ENCODE measurements at places on chromosomes 11 and 22.

DNA sequence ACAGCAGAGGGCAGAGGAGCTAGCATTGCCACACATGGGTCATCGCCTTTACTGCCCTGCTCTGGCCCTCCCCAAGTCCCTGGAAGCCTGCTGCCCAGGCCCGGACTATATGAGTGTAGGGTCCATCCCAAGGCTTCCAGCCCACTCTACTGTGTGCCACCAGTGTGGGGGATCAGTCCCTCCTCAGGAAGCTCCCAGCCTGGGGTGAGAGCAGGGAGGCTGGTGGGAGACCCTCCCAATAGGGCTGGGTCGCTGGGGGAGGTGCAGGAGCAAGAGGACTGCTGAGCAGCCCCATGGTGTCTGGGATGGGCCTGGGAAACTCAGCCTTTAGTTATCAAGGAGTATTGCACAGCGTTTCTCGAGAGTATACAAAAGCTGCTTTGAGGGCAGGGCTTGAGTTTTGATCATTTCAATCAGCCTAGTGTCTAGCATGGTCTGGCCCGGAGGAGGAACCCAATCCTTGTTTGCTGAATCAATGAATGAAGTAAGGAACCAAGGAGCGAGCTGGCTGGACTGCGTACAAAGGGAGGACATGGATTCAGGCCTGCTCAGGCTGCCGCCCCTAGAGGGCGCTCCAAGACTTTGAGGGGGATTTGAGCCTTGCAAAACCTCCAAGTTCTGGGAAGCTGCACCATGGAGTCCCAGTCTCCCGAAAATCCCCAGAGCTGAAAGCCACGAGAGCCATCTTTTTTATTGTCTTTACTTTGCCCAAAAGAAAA, 89.0 kb upstream of the PARVA start:
- peak; percentile 64 for DNase-seq

DNA sequence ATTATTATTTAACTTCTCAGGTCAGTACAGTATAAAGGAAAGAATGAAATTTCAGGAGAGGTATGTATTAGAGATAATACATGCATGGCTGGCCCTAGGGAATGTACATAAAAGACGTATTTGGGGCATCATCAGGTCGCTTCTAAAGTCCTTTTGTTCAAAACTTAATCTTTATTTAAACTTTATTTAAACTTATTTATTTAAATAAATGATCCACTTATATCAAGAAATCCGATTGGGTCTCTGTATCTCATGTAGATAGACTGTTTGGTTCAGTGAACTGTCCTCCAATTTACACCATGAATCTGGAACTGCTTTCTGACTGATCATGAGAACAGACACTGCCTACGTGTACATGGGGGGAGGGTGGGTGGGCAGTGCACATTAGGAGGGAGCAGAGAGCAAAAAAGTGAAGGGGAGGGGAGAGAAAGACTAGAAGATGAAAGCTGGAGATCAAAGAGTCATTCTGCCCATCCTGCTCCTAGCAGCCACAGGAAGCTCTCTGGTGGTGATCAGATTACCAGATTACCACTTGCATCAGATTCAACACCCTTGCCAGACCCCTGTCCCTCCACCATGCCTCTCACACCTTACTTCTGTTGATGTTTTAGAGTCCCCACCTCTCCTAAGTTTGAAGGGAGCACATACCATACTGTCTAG, 92.1 kb upstream of the MTMR2 start:
- DNase-seq, result no peak

- DNase-seq, result no peak
Observed at GRCh38 chr11:15594607-15595006, 479.9 kb downstream of the INSC start.

- no peak for DNase-seq
Observed at GRCh38 chr11:123407130-123407995, 22.7 kb upstream of the GRAMD1B start.

DNA sequence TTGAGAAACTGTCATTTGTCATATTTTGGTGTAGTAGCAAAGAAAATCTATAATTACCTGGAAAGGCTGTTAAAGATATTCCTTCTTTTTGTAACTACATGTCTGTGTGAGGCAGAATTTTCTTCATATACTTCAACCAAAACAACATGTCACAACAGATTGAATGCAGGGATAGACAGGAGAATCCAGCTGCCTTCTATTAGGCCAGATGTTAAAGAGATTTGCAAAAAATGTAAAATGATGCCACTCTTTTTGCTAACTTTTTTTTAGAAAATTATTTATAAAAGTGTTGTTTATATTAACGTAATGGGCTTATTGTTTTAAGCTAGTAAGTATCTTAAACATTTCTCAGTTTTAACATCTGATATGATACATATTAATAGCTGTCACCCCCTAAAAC, 12.7 kb downstream of the DGKZ start:
- DNase-seq, result no peak

GRCh38 chr11:132177106-132177505, 806.7 kb downstream of the NTM start:
- peak; percentile 5 for DNase-seq

DNA sequence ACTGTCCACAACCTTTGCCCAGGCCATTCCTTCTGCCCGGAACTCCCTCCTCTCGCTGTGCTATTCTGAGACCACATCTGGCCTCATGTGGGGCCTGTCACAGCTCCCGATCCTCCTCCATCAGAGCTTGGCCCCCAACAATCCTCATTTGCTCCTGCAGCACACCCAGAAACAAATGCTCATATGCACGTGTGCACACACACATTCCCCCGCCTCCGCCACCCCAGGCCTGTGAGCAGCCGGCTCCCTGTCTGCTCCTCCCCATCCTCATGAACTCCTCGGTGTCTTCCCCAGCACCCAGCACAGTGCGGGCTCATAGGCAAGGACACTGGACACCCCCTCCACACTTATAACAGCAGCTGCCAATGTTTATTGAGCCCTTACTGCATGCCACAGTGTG, 29.7 kb upstream of the PICK1 start:
- no peak for DNase-seq

DNA sequence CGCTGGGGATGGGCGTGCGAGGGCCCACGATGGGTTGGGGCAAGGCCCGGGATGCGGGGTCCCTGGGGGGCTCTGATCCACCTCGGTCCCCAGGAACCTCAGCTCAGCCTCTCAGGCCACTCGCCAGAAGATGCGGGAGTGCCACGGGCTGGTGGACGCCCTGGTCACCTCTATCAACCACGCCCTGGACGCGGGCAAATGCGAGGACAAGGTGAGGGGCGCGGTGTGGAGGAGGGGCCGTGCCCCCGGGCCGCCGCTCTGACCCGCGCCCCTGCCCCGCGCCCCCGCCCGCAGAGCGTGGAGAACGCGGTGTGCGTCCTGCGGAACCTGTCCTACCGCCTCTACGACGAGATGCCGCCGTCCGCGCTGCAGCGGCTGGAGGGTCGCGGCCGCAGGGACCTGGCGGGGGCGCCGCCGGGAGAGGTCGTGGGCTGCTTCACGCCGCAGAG, 6.3 kb downstream of the PKP3 start:
- DNase-seq, result no peak

DNA sequence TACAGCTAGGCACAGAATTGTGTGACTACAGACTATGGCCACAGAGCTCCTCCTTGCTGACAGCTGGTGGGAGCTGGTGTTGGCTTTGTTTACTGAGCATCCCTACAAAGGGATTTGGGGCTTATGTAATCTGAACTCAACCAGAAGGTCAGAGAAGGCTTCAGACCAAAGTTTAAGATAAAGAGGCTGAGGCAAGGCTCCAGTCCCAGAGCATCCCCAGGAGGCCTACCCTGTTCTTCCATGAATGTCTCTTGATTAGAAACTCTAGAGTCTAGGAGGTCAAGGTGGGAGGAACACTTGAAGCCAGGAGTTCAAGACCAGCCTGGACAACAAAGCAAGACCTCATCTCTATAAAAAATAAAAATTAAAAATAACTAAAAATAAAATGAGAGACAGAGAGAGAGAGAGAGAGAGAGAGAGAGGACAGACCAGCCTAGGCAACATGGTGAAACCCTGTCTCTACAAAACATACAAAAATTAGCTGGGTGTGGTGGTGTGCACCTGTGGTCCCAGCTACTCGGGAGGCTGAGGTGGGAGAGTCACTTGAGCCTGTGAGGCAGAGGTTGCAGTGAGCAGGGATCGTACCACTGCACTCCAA, 125.5 kb upstream of the SERPIND1 start:
- no peak for DNase-seq

GRCh38 chr11:76589477-76589876, 81.1 kb downstream of the LRRC32 start:
- DNase-seq, result no peak

DNA sequence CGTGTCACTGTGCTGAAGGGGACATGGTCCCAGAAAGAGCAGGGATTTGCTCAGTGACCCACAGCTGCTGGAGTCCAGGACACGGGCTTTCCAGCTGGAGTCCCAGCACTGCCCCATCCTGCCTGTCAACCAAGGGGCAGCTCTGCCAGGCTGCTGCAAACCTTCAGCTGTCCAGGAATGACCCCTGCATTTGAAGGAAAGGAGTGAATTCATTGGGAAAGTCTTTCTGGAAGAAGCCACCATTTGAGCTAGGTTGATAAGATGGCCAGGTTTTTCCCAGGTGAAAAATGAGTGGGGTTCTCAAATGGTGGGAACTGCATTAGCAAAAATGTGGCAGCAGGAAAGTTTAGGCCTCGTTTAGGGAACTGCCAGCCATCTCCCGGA, 9.4 kb downstream of the KCNK7 start:
- no peak for DNase-seq

DNA sequence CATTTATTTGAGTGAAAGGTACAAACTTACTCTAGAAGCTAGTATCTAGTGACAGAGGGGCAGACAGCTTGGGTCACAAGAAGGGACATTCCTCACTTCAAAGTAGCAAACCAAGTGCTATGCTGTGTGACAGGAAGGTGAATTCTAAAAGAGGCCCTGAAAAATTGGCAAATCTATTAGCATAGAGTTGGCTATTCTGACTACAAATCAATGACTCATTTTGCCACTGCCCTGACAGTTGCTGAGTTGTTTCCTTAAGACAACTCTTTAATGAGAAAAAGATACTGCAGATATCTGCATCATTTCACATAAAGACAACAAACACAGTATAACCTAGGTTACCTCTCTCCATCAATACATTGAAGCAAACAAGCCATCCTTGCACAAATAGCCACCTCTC, 524.0 kb upstream of the LRRC4C start:
- DNase-seq, result no peak

GRCh38 chr22:49492741-49493251, 334.9 kb downstream of the BRD1 start:
- no peak for DNase-seq

DNA sequence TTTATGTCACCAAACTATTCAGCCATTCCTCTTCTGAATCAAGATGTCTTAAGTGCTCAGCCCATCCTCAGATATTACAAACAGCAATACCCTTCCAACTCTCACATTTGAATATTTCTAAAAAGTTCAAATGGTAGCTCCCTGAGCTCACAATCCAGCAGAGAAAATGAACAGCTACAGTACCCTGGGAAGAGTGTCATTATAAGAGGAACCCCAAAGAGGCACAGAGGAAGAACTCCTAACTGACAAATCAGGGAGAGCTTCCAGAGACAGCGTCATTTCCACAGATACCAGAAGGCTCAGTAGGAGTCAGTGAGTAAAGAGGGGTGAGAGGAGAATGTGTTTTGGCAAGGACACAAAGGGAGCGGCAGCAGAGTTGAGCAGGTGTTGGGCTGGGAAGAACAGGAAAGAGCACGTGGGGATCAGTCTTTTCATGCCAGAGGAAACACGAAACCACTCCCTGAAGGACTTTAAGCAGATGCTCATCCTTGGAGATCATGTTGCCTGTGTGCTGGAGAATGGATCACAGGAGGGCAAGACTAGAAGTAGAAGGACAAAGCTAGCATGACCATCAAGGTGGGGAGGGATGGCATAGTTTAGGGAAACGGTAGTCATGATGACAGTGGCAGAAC, 4.3 kb downstream of the CLTCL1 start:
- no peak for DNase-seq

DNA sequence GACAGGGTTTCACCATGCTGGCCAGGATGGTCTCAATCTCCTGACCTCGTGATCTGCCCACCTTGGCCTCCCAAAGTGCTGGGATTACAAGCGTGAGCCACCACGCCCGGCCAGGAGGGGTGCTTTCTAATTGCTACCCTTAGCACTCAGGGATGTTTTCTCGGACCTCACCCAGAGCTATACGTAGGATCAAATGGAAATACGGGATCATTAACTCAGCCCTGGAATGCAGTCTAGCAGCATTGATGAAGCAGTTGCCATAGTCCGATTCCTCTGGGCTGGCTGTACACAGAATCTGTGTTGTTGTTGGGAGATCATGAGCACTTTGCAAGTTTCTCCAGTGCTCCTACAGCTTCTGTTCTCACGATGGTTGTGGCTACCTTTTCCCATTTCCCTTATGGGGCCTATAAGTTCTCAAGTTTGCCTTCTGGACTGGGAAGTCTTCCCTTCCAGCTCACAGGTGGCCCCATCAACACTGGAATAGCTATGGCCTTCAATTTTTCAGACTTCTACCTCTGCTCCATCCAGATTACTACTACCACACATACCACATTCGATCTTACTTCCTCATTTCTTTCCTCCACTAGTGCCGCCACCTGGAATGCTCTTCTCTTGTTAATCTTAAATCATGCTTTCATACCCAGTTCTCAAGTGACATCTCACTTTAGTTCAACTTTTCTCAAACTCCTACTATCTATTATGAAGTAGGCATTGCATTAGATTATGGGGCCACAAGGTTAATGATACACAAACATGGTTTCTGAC, 16.1 kb upstream of the PCF11 start:
- DNase-seq, result no peak

DNA sequence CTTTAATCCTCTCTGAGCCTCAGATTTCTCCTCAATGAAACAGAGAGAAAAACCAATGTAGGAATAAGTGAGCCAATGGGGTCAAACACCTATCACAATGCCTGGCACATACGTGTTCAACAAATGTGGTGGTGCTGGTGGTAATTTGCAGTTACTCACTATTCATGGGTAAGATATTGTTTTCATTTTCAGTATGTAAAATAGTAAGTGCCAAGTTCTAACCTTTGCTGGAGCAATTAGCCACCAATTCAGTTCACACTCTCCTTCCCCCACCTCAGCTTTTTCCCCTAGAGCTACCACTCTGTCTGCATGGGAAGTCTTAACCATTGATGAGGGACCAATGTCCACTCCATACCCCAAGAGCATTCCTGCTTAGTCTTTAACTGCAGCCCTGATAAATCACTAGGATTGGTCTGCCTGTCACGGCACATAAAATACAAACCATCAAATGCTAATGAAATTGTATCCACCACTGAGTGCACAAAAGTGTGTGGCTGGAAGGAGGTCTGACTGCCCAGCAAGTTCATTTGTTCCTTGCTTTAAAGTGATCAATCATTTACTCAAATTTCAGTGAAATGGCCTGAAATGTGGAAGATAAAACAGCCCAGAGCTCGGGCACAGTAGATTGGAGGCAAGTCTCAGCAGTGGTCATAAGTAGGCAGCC, 187.4 kb upstream of the API5 start:
- DNase-seq, result no peak

DNA sequence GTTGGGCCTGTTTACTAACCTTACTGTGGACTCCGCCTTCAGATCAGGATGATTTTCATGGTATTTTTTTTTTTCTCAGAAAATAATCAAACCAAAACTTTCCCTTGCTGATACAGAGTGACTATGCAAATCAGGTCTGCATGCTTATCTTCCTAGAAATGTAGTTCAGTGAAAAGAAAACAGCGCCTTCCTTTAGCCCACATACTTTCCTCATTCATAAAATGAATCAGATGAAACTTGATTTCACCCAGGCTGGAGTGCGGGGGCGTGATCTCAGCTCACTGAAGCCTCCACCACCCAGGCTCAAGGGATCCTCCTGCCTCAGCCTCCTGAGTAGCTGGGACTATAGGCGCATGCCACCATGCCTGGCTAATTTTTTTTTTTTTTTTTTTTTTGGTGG, 26.0 kb downstream of the ZNRF3 start:
- DNase-seq, result no peak

- DNase-seq, result no peak
Observed at GRCh38 chr11:33553486-33553885, 147.1 kb downstream of the C11orf91 start.

- no peak for DNase-seq
Observed at GRCh38 chr22:48265000-48265625, 1502.7 kb downstream of the TBC1D22A start.
